ENCODE measurements at places on chromosomes 12 and 14.
A peak's percentile ranks its signal among the peaks of the same experiment; 100 is the strongest.

DNA sequence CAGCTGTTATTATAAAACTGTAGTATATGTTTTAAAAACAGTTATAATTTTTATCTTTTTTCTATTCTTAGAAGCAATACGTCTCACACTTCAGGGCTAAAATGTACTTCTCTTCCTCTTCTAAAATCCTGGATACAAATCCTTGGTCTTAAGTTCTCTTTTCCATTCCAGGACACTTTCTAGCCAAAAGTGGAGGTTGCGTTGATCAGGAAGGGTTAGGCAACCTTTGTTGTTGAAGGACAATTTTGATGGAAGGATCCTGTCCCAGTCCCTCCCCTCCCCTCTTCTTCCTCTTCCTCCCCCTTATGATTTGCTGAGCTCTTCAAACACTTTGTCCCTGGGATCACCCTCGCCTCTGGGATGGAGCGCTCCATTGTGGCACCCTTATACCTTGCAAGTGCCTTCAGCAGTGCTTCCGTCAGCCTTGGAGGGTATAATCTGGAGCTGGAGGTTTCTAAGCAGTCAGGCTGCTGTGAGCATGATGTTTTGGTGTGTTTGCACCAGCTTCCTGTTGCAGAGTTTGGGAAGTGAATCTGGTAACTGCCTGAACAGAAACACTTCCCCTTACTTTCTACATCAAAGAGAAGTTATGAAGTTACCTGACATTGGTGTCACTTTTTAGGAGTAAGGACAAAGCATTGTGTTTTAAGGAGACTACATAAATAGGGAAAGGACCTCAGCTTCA is 87.4 kb upstream of the SLC38A2 start:
- no peak for DNase-seq

DNA sequence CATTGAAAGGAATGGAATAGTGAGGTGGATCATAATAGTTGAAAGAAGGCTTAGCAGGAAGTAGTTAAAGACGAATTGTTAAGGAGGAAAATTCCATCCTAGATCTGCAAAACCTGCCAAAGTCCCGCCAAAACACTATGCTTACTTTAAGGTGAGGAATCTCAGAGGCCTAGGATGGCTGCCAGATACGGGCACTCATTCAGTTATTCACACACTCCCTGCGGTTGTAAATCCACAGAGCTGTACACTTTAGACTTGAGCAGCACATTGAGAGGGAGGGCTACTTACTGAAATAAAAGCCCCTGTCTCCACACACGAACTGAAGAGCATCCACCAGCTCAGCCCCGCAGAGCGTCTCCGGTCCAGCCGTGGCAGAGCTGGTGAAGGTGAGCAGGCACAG is 5.0 kb downstream of the IGF1 start:
- no peak for DNase-seq

- DNase-seq, result no peak
Measured at GRCh38 chr12:18591473-18591872, 146.3 kb downstream of the PLCZ1 start.

DNA sequence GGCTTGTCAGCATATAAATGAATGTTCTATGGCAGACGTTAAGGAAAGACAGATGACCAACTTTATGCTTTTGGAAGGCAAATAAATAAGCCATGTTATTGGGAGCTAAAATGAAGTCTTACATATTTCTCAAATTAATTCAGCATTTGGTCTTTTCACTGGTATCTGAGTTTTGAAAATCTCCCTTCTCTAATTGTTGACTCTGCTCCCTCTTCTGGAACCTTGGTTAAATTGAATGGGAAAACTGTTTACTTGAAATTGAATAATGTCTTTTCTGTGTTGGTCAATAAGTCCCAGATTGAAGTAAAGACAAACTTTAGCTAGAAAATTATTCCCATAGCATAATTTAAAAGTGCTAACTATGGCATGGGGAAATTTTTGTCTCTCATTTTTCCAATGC is 38.7 kb downstream of the LGR5 start:
- DNase-seq, result no peak

DNA sequence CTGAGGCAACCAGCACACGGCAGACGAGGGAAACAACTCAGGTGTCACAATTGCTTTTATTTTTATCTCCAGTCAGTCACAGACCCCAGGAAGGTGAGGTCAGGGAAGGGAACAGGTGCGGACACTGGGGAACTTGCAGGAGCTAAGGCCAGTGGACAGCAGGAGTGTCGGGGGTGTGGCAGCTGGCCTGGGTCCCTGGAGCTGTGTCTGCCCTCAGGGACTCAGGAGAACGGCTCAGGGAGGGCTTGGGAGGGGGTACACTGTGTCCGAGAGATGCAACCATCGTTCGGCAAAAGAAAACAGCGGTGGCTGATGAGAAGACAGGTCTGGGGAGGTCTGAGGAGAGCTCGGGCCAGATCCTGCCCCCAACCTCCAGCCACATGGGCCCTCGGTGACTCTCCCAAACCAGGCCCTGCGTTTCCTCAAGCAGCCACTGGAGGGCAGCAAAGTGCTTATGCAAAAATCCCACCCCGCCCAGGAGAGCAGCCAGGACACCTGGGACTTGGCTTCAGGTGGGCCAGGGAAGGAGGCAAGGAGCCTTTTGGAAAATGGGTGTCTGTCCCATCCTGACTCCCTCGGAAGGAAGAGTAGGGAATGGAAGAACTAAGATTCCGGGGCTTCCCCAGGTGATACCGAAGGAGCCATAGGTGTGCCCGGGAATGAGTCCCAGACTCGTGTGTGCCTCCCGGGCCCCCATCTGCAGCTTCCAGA is 24.1 kb upstream of the BCDIN3D start:
- peak; percentile 45 for DNase-seq

DNA sequence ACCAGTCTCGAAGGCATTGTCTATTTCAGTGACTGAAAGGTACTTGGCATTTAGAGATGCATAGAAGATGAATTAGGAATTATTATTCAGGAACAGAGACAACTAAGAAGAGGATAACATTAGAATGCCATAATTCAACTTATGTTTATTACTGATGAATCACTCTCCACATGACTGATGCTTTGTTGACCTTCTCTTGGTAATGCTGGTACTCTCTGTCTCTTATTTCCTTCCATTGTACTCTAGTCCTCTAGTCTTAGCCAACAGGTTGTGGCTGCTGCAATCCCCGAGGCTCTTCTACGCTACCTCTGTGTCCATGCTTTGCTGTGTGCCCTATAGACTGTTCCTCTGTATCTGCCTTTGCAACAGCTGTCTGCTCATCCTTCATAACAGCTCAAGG is 652.9 kb downstream of the NRXN3 start:
- no peak for DNase-seq

DNA sequence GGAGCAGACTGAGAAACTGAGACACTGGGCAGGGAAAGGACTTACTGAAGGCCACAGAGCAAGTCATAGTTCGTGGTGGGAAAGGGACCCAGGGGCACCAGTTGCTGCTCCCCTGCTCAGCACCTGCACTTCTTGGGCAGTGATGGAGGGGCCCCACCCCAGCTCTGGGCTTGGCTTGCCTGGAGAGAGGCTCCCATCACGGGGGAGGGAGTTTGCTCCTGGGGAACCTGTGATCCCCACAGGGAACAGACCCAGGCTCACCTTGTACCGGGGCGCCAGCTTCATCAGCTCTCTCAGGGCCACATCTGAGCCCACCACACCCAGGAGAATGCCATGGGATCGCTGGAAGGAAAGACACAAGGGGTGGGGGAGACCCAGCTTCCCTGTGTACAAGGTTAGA is 39.8 kb downstream of the CACNA2D4 start:
- DNase-seq, result no peak
